ENCODE measurements at places on chromosomes 1 and 21.

DNA sequence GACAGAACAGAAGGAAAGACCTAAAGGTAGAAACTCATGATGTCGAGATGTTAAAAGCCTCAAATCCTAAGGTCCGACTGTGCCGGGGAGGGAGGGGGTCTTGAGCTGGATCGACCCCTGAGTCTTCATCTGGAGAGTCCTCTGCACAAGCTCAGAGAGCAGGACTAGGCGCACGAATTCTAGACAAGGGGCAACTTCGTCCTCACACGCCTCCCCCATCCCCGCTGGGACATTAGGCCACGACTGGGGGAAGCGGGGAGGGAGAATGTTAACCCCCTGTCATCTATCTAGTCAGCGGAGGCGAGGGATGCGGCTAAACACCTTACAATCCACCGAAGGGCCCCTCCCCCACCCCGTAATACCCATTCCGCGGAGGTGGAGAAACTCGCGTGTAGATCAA lies 94.7 kb downstream of the PRKAB2 start:
- no peak for DNase-seq

GRCh38 chr1:53949023-53949990 lies 3.2 kb downstream of the LRRC42 start:
- DNase-seq, result no peak

- DNase-seq, result no peak
Observed at GRCh38 chr1:163655565-163655964, 333.8 kb downstream of the NUF2 start.

- no peak for DNase-seq
Observed at GRCh38 chr1:93005252-93005598, 44.0 kb upstream of the DIPK1A start.

DNA sequence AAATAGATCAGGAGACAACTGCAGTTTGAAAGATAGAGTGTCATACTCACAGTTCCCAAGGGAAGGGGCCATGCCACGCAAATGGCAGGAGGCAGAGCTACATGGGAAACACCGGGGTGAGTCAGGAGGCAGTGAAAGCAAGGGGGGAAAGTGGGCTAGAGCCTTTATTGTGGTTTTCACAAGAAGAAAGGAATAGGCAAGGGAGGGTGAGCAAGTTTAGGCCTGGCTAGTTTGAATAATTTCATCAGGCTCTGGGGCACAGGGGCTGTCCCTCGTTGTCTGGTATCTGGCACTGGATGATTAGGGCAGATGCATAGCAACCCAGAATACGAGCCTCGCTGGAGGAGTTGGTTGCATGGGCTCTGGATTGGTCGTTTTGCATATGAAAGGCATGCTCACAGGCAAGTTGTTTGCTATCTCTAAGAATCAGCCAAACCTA lies 17.0 kb upstream of the ITLN2 start:
- no peak for DNase-seq

- DNase-seq, result no peak
Observed at GRCh38 chr21:44966135-44967081, 26.6 kb downstream of the SLX9 start.

DNA sequence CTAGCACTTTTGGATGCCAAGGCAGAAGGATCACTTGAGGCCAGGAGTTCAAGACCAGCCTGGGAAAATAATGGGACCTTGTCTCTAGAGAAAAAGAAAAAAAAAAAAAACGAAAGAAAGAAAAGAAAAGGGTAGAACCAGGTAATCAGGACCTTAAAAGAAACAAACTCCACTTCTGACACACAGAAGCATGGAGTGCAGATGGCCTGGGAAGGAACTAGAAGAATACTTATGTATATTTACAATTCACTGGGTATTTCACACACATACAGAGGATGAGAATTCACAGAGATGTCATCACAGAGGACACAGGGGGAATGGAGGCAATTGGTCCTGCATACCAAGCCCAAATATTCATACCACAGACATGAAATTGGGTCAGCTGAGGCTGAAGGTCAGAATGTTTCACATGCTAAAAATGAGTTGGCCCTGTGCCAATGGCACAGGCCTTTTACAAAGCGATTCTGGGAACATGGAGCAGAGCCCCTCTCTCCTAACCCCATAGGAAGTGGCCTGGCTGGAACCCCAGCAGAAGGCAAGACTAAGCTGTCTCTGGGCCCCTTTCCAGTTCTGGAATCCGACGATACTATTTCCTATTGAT lies 4.4 kb downstream of the B4GALT3 start:
- DNase-seq, result no peak

GRCh38 chr21:15204970-15205286 lies 140.1 kb upstream of the NRIP1 start:
- DNase-seq, result no peak

GRCh38 chr1:68495968-68496679 lies 758 bp downstream of the DEPDC1 start:
- DNase-seq, result no peak

- DNase-seq, result no peak
Observed at GRCh38 chr1:87404296-87404695, 75.6 kb downstream of the LMO4 start.

Data from epithelial cell of prostate (primary cell).